ENCODE measurements at places on chromosomes 3 and 15.
A peak's percentile ranks its signal among the peaks of the same experiment; 100 is the strongest.

- DNase-seq: no peak
Observed at GRCh38 chr15:26294059-26294689, 431.0 kb upstream of the ATP10A start.

DNA sequence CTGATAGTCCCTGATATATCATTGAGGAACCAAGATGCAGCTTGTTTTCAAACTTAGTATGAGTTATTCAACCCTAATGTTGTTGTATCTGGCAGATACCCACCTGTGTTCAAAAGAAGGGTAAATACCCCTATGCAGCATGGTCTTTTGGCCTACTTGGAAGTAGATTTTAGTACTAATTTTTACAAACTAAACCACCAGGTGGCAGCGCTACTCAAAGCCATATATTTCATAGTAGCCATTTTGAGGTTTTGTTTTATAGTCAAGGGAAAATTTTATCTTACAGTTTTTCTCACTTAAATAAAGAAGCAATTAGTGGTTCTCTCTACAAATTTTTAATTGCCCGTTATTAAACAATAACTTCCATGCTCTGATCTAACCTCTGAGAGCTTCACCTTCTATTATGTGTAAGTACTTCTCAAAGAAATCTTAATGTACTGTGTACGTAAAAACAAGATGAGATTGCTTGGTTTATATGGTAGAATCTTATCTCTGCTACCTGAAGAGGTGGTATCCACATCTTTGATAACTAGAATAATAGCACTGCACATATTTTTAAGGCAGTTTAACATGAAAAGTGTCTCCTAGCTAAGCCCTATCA is 31.5 kb upstream of the MLF1 start:
- DNase-seq: peak; percentile 32

DNA sequence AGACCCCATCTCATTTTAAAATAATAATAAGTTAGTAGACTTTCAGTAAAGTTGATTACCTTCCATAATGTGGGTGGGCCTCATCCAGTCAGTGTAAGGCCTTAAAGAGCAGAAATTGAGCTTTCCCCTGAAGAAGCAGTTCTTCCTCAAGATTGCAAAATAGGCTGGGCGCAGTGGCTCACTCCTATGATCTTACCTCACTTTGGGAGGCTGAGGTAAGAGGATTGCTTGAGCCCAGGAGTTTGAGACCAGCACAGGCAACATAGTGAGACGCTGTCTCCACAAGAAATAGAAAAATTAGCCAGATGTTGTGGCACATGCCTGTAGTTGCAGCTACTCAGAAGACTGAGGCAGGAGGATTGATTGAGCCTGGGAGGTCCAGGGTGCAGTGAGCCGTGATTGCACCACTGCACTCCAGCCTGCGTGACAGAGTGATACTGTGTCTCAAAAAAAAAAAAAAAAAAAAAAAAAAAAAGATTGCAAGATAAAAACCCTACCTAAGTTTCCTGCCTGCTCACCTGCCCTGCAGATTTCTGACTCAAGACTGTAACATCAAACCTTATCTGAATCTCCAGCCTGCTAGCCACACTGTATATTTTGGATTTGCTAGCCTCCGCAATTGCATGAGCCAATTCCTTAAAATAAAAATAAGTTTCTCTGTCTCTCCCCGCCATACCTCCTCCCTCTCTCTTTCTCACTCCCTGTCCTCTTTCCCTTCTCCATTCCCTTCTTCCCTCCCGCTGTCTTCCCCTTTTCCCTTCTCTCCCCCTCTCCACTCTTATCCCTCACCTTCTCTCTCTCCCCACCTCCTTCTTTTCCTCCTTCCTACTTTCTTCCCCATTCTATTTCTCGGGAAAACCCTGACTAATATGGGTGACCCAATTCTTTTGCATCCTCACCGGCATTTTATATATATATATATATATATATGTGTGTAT is 16.9 kb downstream of the KLHL18 start:
- DNase-seq: no peak

- DNase-seq: no peak
Observed at GRCh38 chr3:60953351-60953750, 297.9 kb downstream of the FHIT start.

- DNase-seq: no peak
Observed at GRCh38 chr3:29441422-29441821, 160.6 kb downstream of the RBMS3 start.

- no peak for DNase-seq
Observed at GRCh38 chr3:59692117-59692516, 642.3 kb upstream of the CFAP20DC start.

- DNase-seq: peak; percentile 52
Observed at GRCh38 chr3:4722103-4722502, 229.0 kb downstream of the ITPR1 start.

- peak; percentile 60 for DNase-seq
Observed at GRCh38 chr3:36907911-36908646, 36.8 kb downstream of the TRANK1 start.

DNA sequence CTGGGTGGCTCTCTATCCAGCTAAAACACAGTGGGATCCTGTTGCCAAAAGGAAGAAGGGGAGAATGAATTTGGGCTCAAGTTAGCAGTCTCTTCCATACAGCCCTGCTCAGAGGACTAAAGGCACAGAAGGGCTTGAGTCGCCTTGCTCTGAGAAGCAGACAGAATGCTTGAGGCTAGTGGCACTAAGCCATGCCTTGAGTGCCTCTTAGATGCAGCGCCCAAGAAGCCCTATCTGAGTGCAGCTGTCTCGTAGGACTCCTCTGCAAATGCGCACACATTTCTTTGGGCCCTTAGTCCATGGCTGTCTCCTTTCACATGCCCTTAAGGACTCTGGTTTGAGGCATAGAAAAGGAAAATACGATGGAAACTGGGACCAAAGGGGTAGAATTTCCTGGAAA is 211.3 kb upstream of the CHRM5 start:
- no peak for DNase-seq

- DNase-seq: no peak
Observed at GRCh38 chr15:57421551-57421950, 45.2 kb downstream of the CGNL1 start.

GRCh38 chr3:53711387-53711786 is 134.8 kb downstream of the CHDH start:
- no peak for DNase-seq

- DNase-seq: no peak
Observed at GRCh38 chr3:129560269-129560787, 17.4 kb downstream of the H1-8 start.

DNA sequence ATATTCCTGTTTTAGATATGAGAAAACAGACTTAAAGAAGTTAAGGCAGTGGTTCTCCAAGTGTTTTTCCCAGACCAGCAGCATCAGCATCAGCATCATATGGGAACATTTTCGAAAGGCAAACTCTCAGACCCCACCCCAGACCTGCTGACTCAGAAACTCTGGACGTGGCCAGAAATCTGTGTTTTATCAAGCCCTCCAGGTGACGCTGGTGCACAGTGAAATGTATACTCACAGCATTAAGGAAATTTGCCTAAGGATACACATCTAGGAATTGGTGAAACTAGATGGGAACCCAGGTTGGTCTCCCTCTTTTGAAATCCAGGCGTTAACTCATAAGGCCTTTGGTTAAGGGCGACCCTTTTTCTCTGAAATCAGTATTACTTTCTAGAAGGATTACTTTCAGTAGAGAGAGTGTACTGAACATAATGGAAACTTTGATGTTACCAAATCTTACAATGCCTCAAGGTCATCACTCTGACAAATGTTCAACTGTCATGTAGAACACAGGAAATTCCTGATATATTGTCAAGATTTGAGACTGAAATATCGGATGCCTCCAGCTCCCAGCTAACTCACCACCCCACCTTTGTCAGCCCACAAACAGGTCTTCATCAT is 910.2 kb downstream of the ROBO1 start:
- no peak for DNase-seq

DNA sequence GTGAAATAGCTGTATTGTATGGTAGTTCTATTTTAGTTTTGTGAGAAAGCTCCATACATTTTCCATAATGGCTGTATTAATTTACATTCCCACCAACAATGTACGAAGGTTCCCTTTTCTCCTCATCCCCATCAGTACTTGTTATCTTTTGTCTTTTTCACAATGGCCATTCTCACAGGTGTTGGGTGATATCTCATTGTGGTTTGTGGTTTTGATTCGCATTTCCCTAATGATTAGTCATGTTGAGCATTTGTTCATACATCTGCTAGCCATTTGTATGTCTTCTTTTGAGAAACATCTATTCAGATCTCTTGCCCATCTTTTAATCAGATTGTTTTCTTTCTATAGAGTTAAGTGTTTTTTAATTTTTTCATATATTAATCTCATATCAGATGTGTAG is 931.9 kb downstream of the IGSF11 start:
- no peak for DNase-seq

DNA sequence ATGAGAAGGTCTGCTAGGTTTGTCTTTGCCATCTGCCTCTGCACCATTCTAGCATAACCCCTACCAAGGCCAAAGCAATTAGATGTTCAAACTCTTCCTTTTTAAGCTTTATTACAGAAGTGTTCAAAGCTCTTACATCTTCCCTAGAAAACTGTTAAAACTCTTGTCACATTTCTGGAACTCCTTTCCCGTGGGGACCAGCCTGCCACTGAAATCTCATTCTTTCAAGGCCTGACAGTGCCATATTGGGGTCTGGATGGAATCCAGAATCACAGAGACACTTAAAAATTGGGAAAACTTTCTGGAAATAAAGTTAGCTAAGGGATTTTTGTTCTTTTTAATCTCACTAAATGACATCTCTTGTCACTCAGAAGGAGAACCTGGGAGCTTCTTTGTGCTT is 153.8 kb upstream of the SLCO3A1 start:
- DNase-seq: no peak

DNA sequence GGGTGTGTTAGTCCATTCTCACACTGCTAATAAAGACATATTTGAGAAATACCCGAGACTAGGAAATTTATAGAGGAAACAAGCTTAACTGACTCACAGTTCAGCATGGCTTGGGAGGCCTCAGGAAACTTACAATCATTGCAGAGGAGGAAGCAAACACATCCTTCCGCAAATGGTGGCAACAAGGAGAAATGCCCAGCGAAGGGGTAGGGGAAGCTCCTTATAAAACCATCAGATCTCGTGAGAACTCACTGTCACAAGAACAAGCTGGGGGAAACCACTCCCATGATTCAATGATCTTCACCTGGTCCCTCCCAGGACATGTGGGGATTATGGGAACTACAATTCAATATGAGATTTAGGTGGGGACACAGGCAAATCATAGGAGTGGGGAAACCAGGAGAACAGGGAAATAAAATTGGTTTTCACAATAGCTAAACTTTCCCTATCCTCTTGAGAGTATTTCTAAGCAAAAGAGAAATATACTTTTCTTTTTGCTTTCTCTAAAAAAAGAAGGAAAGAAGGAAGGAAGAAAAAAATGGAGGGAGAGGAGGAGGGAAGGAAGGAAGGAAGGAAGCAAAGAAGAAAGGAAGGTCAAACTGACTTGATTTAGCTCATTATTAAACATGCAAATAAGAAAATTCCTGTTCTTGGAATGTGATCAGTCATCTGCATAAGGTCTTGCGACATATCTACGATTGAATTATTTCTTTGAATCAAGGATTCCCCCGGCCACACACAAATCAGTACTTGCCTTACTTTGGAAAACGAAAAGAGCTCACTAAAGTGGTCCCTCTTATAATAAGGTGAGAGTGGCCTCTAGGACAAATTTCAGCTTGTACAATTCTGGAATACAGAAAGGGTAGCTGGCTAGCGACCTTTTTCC is 75.2 kb downstream of the LIPC start:
- DNase-seq: no peak

DNA sequence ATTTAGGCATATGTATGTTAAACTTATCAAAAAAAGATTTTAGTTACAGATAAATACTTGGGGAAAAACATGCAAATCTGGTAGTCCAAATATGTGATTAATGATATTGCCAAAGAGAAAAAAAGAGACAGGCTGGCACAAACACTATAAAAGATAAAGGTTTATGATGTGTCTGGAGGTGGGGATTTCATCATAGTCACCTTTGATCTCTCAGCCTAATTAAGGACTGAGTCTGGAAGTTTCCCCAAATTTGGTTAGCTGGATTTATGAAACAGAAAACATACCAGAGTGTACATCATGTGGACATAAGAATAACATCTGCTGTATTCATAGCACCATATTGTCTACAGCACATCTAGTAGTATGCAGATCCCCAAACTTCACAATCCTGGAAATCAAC is 157.0 kb downstream of the FGF12 start:
- no peak for DNase-seq

- DNase-seq: no peak
Observed at GRCh38 chr3:135271177-135272025, 476.3 kb downstream of the EPHB1 start.

DNA sequence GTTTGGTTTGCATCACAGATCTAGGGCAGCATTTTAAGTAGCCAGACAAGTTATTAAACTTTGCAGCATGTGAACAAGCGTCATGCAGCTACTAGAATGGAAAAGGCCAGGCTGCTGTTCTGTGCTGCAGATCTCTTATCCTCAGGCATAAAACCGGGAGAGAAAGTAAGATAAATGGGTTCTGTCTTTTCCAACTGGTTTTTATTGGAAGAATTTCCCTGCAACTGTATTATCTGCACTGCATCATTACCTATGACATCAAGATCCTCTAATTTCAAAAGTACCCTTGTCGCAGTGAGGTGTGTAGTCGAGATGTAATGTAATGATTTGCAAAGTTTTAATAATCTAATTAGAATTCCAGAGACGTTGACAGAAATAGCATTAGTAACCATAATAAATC is 240.3 kb downstream of the FEZF2 start:
- no peak for DNase-seq

DNA sequence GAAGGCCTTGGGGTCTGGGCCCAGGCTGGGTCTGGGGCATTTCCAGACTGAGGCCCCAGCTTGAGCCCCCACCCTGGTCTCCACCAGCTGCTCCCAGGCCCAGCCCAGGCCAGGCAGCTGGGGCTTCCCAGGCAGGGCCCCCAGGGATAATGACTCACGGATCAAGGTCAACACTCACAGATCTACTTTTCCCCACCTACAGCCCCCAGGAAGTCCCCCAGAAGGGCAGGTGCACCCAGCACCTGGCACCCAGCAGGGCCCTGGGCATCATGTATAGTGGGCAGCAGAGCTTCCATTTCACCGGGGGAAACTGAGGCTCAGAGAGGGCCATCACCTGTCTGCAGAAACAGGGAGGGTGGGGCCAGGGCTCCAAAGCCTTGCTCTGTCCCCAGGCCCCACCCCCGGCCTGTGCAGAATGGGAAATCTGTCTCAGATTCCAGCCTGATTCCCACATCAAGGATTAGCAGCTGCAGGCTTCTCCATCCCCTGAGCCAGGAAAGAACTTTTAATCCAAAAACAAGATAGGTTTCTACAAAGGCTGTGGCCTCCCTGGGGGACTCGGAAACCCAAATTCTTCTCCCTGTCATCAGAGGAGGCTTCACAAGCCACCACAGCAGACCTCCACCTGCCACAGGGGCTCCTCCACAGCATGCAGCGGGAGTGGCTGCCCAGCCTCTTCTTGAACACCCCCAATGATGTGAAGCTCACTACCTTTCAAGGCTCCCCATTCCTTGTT is 49.8 kb downstream of the IQSEC1 start:
- DNase-seq: no peak

DNA sequence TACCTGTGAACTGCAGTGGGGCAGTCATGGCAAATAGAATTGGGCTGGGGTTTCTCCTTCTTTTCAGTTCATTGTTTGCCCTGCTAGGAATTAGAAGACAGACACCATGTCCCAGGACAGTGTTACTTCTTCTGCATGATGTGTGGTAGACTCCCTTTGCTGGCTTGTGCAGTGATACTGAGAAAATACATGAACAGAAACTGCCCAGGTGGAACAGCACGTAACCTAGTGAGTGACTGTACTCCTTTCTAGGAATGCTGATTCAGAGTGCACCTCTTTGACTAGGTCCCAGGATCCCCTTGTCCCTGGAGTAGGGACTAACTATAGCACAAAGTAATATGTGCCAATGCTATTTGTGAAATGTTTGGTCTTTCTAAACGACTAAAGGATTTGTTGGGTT is 10.7 kb upstream of the SLC22A13 start:
- DNase-seq: no peak

All from CD8-positive, alpha-beta T cell (primary cell).